ENCODE measurements at places on chromosomes 6 and 20.

- no peak for DNase-seq
These were observed 76.8 kb upstream of the CD93 start for GRCh38 chr20:23162887-23163286.

- no peak for DNase-seq
These were observed 2.3 kb downstream of the TCEA2 start for GRCh38 chr20:64065062-64065973.

DNA sequence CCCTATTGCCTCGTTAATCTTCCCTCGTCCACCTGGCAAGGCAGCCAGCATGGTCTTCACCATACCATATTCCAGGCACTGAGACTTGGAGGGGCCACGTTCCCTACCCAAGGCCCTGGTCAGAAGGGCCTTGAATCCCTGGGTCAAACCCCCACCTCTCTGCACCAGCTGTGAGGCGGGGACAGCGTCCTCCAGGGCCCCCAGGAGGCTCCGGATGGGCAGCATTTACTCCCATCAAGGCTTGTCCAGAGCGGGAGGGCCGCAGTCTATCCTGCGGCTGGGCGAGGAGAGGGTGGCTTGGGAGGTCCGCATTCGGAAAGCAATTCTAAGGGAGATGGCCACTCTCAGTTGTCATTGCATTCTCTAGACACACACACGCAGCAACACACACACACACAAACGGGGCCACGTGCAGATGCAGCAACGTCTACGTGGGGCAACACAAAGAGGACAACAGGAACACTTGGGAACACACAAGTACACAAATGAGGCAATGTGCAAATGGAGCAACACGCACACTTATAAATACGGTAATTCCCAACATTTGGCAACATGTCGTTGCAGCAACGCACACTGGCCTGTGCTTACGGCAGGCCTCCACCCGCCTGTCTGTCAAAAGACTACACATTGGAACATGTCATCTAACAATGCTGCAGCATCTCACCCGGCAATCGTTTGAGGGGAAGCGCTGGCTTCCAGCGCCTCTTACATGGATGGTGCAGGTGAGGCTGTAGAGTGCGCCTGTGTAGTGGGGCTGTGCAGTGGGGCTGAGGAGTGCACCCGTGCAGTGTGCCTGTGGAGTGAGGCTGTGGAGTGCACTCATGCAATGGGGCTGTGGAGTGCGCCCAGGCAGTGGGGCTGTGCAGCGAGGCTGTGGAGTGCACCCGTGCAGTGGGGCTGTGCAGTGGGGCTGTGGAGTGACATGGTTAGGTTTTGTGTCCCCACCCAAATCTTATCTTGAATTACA is 12.9 kb upstream of the NTSR1 start:
- DNase-seq, result no peak

DNA sequence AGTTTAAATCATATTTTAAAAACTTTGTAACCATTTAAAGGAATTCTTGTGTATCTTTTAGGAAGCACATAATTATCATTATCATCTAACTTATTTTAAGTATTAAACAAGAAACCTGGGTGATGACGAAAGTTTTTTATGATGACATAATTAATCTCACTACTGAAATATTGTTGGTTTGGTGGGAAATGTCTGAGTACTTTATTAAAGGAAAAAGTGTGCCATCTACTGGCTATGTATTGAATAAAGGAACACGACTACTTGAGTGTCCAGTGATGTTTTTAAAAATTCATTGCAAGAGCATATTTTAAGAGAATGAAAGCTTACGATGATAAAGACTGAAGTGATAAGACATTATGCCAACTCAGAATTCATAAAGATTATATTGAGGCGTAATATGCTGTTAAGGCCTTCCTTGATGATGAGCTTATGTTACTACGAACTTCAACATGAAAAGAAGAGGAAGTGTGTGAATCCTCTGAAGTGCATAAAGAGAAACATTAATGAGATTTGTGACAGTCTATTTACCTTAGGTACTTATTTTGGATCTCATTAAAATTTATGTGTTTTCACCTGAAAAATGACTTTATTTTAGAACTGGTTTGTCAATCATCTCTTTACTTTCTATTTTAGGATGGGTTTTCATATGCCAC is 12.0 kb upstream of the TRMT11 start:
- peak; percentile 43 for DNase-seq

DNA sequence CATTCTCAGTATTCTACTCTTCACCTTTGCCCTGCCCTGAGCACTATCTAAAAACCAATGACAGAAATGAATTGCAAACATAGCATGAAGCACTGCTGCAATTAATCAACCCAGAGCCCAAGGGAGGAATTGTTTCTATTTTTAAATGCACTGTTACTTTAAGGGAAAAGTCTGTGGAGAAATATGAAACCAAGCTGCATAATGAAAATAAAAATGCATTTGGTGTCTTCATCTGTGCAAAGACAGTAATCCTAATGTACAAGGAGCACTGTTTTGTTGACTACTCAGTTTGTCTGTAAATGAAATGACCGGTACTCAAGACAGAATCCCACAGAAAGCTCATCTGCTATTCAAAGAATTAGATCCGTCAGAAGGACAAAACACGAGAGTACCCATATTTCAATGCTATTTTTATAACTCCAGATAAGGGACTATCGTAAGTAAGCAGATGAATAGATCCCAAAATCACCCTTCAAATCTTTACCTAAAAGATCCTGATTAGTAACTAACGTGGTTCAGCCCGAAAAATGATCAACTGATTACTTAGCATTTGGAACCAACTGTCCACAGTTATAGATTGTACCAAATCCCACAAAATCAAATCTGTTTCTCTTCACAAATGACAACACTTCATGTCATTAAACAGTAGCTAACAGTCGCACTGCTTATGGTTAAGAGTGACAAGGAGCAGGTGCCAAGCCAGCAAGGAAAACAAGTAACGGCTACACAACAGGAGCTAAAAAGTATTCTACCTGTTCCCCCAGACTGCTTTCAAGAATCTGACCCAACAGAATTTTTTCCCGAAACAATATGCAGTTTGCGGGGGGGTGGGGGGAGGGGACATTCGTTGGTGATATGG is 2.4 kb downstream of the KIF13A start:
- DNase-seq, result no peak

DNA sequence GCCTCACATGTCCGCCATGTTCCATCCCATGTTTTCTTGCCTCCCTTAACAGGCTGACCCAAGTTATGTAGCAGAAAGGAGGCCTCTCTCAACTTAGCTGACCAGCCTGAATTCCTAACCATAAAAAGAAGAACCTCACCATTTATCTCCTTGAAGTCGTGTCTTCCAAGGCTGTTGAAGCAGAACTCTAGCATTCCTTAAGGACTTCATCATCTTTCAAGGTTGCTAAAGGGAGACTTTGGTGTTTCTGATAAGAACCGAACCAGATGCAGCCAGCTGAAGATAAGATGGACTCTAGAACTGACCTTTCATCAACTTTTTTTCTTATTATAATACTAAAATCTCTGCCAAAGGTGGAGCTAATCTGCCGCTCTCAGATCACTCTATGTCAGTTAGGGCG is 571.7 kb upstream of the SLC35B3 start:
- no peak for DNase-seq

GRCh38 chr6:55449225-55449624 is 122.0 kb downstream of the GFRAL start:
- peak; percentile 18 for DNase-seq

GRCh38 chr6:170152124-170152926 is 138.6 kb downstream of the DLL1 start:
- peak; percentile 78 for DNase-seq

DNA sequence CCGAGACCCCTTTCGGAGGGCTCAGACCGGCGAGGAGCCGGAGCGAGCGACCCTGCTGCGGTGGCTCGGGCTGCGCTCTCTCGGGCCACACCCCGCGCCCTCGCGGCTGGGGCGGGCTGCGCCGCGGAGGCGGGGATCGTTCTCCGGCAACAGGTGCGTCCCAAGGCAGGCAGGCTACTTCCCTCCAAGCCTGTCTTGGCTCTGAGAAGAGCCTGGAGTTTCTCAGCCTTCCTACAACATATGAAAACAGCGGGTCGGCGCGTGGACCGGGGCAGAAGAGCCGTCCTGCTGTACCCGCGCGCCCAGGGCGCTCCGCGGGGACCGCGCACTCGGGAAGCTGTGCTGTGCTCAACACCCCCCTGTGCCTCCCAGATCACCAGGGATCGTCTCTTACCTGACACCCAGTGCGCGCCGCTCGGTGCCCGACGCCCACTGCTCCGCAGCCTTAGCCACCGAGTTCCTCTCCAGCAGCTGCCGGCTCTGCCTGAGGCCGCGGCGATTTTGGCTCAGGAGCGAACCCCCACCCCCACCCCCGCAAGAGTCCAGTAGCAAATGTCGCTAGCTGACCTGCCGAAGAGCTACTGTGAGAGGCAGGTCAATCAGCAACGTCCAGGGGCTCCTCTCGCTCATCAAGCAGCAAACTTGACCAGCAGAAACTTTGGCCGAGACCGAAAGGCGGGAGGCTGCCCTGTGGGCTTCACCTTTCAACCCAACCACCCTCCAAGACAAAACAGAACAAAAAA is 3.7 kb upstream of the OLIG3 start:
- DNase-seq, result no peak

GRCh38 chr6:26539071-26539615 is 977 bp downstream of the HMGN4 start:
- DNase-seq, result no peak

GRCh38 chr6:134077301-134077700 is 24.9 kb upstream of the SLC2A12 start:
- DNase-seq, result peak; percentile 58

DNA sequence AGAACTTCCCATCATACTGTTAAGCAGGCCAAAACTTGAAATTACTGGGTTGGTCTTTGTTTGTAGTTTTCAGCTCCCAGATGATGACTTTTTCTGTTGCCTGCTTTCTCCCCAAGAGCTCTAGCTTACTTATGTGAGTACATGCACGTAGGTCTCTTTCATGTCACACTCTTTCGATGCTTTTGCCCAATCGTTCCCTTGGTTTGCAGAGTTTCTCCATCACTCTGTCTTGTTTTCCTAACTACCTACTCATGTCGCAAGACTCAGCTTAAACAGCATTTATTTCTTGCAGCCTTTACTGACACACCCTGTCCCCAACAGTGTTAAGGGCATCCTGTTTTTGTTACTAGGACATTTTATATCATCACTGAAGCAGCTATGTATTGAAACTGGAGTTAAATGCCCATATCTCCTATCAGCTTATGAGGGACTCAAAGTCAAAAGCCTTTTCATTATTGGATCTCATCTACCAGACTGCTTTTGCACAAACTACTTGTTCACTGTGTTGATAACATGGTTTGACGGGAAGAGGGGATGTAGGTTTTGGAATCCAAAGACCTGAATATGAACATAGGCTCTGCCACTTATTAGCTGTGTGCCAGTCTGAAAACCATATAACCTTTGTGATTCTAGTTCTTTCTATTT is 2.9 kb downstream of the ARG1 start:
- no peak for DNase-seq

- no peak for DNase-seq
These were observed 272.2 kb upstream of the THEMIS start for GRCh38 chr6:128172752-128173682.

GRCh38 chr6:34671801-34672656 is 24.5 kb downstream of the ILRUN start:
- DNase-seq, result no peak

DNA sequence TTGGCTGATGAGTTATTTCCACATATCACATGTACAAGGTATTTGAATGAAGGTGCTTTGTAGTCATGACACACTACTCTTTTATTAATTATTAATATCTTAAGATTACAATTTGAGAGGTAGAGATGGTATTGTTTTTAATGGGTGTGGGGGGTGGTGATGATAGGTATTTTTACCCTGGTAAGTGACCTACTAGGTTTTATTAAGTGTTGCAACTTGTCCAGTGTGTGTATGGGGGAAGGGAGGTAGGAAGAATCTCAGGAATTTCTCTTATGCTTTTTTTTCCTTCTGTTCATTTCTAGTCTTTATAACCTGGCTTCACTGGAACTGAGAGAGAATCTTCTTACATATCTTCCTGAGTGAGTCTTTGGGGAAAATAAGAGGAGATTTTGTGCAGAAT is 101.4 kb downstream of the LRRC1 start:
- DNase-seq, result no peak

GRCh38 chr20:52682237-52682636 is 289.9 kb upstream of the TSHZ2 start:
- DNase-seq, result no peak

DNA sequence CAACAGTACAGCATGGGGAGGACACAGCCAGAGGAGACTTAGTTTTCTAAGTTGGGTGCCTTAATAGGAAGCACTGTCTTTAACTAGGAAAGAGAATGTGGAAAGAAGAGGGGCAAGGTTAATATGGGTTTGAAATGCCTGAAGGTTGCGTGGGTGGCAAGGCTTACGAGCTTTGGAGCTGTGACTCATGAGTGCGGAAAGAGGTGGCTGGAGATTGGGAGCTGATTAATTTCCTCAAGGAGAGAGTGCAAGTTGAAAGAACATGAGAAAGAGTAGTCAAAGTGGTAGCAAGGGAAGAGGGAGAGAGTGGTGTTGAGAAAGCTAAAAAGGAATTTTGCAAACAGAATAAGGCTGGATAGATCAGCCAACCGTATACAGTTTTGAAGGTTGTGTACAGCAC is 315.1 kb upstream of the PRND start:
- DNase-seq, result no peak

- DNase-seq, result no peak
These were observed 62.7 kb upstream of the SULF2 start for GRCh38 chr20:47847884-47848485.

GRCh38 chr20:53631909-53632662 is 38.4 kb upstream of the ZNF217 start:
- no peak for DNase-seq

DNA sequence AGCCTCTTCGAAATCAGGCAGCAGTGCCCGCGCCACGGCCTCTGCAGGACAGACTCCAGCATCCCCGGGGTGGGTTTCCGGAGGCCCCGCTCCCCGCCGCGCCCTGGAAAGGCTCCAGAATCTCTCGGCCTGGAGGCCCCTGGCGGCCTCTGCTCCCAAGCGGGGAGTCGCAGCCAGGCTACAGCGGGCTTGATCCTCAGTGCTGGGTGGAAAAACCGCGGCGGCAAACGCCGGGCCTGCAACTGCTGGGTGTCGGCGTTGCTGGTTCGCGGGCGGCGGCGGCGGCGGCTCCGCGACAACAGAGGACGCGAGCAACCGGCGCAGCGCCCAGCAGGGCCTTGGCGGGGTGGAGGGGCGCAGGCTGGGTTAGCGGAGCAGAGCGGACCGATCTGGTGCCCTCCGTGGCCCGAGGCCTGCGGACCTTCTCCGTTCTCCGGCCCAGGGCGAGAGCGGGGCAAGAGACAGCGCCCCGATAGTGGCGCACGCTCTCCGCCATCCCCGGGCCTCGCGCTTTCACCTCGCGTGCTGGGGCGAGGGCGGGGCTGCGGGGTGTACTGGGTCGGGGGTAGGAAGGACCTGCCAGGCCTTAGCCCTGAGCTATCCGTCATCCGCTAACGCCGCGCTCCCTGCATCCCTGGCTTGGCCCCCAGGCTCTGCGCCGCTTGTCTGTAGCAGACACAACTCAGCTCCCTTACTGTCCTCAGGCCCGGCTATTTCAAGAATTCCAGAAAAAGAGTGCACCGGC is 3.4 kb upstream of the ZNF292 start:
- DNase-seq, result no peak
